EL (cell line): ENCODE measurements at places on chromosomes 13 and 19.

DNA sequence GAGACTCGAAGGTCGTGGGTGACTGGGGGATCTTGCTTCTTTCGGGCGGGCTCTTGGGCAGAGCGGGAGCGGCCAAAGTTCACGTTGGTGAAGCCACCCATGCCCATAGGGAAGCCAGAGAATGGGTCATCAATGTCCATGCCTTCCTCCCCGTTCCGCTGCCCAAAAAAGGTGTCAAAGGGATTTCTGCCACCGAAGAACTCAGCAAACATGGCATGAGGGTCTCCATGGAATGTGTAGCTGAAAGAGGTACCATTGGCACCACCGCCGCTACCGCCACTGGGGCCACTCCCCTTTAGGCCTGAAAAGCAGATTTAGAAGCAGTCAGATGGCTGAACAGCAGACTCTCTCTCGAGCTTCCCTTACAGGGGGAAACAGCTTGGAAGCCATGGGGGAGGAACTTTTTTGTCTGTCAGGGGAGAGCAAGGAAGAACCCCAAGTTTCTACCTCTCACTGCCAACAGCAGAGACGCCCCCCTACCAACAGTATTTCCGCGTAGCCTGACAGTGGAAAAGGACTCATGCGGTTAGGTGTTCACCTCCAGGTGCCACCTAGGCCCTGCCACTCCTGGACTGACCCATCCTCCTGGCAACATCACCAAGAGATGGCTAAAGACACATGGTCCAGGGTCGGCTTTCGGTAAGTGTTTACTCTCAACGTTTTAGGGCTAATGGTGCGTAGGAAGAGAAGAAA, 1.3 kb downstream of the DNAJB1 start:
- DNase-seq, result peak; percentile 25

- no peak for DNase-seq
Observed at GRCh38 chr13:68467160-68467559, 1237.0 kb upstream of the PCDH9 start.

DNA sequence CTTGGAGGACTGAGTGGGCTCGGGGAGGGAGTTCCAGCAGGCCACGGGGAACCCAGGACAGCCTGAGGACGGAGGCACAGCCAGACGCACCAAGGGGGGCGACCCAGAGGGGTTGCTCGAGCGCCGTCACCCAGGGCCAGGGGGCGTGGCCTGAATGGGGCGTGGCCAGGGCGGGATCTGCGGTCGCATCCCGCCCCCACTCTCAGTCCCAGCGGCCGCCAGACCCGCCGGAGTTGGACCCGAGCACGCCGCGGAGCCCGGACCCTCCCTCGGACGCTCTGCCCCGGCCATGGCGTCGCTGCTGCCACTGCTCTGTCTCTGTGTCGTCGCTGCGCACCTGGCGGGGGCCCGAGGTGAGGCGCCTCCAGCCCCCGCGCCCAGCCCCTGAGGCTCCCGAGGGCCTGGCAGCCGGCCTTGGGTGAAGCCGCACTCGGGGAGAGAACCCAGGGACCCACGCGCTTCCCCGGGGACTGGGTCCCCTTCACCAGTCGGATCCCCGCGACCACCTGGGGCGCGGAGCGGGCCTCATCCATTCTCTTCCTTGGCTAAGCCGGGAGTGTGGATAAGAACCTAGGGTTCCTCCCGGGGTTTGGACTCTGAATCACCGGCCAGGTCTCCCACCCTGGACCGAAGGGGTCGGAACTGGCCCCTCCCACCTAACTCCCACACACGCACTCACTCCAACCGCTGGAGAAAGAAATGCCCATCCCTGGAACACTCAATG, at the start of gene CILP2:
TSS of gene CILP2 (plus strand) at position 205 of the 724 bp plus-strand sequence. CDS start at position 290, 85 bp downstream.
- DNase-seq, result peak; percentile 41

DNA sequence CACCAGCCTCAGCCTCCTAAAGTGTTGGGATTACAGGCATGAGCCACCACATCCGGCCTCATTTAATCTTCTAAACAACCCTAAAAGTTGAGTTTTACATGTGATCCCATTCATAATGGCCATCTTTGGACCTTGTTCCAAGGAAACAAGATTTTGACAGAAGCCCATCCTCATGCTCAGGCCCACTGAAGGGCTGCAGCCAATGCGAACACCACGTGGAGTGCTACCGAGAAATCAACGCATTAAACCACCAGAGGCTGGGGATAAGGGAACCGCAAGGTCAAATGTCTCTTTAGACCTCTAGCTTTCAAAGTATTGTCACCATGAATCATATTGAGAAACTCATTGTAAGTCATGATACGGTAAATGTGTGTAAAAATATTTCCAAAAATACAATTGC, 49.4 kb upstream of the DOCK9 start:
- no peak for DNase-seq

- no peak for DNase-seq
Observed at GRCh38 chr13:111941845-111942447, 125.0 kb upstream of the SOX1 start.

DNA sequence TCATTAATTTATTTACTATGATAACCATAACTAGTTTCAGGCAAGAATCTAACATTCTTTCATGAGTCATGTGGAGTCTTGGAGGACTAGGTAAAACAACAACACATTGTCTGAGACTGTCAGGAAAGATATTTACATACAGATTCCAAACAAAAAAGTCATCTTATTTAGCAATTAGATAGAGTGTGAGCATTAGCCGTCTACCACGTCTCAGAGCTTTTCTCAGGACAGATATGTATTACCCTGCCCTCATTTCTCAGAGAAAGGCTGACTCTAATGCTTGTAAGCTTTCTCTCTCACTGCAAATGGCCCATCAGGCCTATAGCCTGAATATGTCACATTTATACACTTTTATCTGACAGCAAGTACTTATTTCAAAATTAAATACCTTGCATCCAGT, 312.1 kb upstream of the PCDH20 start:
- DNase-seq, result no peak

DNA sequence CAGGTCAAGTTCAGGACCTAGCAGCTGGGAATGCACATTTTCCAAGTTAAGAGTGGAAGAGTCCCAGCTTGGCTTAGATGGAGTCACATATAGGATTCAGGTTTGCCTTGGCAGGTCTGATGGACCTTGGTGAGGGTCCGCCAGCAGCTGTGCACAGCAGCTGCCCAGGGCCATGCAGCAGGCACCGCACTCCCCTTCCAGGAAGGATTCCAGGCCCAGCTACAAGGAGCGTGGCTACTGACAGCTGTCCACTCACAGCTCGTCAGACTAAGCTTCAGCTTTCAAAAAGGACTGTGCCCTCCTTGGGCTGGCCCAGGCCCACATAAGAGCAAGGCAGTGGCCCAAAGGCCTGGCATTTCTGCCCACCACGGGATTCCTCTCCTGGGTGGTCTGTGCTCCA, 68.4 kb downstream of the ALOX5AP start:
- no peak for DNase-seq

- peak; percentile 80 for DNase-seq
Observed at GRCh38 chr19:49113762-49114629, at the start of gene LIN7B. LIN7B (plus strand) TSS chr19:49114370; CDS start chr19:49114405, 35 bp downstream.

DNA sequence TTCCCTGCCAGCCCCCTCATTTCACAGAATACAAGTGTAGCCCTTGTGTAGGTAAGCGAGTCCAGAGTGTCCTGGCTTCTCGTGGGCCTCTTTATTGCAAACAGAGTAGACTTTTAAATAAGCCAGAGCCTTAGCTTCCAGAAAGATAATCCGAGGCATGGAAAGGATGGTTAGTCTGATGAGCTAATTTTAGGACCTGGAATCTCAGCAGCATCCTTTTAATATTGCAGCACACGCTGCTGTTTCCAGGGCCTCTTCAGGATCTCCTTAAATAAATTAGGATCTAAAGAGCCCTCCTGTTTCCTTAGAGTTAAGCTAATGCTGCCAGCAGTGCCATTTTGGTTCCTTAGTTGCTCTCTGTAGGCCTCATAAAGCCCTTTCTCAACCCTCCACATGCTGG, 99.2 kb downstream of the RFC3 start:
- no peak for DNase-seq
